B cell (primary cell): ENCODE measurements at places on chromosomes 3 and 15. TPM values are rescaled to one million over a fixed set of nuclear protein-coding genes. Genes with fewer than 3 reads are reported as not detected.

The ADAMTS9 gene
- polyA plus RNA-seq = 0.03 TPM in 1 of 2 replicates, not detected in the other

The ADIPOQ gene
- not detected in 2 replicates for polyA plus RNA-seq

The SLC51A gene
- polyA plus RNA-seq = not detected in 2 replicates

The CORO2B gene
- polyA plus RNA-seq = 9.5 and 24.9 TPM in 2 replicates

The CAND2 gene
- polyA plus RNA-seq = 0.34 and 1.4 TPM in 2 replicates

GRCh38 chr3:2526926-2527325, 428.3 kb downstream of the CNTN4 start:
- DNase-seq = no peak

DNA sequence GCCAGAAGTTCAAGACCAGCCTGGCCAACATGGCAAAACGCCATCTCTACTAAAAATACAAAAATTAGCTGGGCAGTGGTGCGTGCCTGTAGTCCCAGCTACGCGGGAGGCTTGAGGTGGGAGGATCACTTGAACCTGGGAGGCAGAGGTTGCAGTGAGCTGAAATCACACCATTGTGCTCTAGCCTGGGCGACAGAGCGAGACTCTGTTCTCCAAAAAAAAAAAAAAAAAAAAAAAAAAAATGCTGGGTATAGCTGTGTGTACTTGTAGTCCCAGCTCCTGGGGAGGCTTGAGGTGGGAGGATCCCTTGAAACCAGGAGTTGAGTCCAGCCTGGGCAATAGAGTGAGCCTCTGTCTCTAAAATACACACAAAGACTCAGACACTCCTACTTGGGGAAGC, 32.0 kb downstream of the PPP1R2 start:
- DNase-seq = peak; percentile 14

GRCh38 chr15:85582131-85583079, 202.0 kb downstream of the AKAP13 start:
- peak; percentile 78 for DNase-seq

GRCh38 chr3:24365168-24365567, 129.5 kb downstream of the THRB start:
- DNase-seq = no peak

GRCh38 chr3:183324083-183324482, 71.0 kb downstream of the B3GNT5 start:
- DNase-seq = no peak

DNA sequence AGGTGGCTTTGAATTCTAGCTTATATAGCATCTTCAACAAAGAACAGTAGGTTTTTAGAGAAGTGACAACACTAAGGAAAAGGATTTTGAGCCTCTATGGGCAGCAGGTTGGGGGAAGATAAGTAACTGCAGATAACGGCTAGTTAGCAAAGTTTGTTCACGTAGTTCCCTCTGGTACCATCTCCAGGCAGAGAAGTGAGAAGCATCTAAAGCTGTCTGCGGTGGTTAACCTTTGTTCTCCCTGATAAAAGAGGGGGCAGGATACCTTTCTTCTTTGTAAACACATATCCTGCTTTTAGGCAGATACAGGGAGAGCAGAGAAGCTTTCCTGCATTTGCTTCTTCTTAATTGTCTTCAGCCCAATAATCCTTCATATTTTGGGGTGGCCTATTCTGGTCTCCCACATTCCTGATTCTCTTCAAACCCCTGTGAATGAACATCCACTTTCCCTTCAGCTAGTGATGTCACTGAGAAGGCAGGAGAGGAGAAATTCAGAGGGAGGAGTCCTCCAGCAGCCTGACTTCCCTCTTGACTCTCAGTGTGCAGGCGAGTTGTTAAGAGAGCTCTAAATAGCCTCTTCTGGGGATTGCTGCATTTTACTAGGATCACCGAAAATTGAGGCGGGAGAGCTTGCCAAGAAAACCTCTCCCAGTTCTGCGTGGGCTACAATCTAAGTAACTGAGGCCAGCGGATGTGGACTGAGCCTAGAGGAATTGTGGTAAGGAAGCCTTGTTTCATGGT, 393.7 kb upstream of the C2CD4B start:
- DNase-seq = no peak

- no peak for DNase-seq
Observed at GRCh38 chr15:76164602-76165001, 104.8 kb downstream of the TMEM266 start.

DNA sequence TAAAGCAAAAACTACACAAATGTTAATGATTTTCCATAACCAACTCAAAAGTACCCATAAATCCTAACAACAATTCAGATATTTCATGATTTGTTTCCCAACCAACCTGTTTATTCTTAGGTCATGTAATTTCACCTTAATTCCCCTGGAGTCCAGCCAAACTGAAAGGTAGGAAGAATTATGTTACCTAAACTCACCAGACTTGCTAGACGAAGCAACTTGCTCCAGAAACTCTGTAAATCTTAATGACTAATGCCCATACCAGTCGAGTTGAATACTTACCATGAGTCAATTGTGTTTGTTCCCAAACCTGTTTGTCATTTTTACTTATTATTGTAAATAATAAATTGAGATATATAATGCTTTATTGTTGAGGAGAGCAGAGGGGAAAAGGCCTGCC, 1030.0 kb downstream of the TBL1XR1 start:
- DNase-seq = no peak

DNA sequence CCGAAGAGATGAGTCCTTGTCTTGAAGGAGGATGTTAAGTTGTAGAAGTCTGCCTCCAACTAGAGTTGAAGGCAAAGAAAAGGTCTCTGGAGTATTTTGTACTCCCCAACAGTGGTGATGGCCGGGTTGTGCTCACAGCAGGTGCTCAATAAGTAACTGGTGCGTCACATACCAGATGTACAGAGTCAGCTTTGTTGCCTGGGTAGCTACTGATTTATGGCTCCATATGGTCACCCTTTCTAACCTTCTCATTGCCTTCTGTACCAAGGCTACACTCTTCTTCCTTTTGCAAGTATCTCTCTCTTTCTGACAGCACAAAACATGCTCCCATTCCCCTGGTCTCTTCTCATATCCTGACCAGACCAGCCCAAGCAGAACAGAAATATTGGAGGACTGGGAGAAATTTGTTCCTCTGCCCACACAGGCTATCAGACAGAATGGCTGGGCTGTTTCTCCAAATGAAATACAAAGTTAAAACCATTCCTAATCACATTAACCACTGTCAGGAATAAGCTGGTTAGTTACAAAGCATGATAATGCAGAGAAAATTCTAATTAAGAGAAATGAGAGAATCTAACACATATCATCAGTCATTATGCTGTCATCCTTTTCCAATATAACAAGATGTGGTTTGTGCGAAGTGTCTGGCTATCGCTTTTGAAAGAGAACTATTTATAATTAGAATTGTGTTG, 150.1 kb upstream of the LRRN1 start:
- DNase-seq = no peak

DNA sequence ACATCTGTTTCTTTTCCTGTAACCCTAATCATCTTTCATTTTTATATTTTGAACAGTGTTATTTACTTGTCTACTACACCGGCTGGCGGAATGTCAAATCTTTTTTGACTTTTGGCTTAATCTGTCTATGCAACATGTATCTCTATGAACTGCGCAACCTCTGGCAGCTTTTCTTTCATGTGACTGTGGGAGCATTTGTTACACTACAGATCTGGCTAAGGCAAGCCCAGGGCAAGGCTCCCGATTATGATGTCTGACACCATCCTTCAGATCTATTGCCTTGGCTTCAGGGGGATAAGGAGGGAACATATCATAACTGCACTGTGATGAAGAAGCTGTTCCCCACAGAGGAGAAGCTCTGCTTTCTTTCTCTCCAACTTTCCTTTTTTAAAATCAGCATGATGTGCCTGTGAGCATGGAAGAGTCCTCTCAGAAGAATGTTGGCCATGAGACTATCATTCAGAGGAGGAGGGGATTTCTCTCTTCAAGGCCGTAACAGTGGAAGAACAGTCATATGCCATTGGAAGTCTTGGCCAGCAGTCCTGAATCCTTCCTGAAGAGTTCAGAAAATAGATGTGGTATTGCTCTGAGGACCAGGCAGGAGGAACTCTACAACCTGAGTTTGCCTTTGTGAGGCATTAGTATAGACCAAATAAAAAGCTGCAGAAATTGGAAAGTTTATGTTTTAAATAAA, 69.9 kb downstream of the SEC22A start:
- DNase-seq = no peak

DNA sequence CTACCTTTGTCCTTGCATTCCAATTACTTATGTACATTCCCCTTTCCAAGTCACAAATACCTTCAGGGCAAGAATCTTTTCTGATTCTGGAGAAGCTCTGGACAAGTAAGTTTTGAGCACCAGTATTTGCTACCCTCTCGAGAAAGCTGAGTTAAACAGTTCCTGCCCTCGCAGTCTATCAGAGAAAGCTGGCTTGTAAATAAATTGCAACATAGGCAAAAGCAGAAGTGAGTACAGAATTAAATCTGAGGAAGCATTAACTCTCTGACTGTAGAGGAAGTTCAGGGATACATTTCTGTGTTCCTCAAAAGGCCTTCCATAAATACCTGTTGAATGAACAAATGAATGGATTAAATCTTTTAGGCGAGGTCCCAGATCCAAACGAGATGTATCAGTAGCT, 1.2 kb downstream of the OSBPL11 start:
- peak; percentile 68 for DNase-seq

GRCh38 chr3:88010810-88011209, 48.0 kb downstream of the CGGBP1 start:
- no peak for DNase-seq

DNA sequence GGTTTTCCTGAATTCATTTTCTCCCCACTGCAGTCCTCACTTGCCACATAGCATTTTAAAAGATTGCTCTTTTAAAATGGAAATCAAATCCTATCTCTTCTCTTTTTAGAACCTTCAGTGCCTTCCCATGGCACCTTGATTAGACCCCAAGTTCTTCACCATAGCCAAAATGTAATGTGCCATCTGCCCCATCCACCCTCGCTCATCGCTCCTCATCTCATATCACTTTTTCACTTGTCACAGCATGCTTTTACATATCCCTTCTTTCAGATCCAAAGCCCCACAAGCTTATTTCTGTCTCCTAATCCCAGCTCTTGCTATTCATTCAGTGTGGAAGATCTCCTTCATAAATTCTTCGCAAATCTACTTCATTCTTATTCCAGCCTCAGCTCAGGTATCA, 161.7 kb downstream of the CD47 start:
- no peak for DNase-seq

DNA sequence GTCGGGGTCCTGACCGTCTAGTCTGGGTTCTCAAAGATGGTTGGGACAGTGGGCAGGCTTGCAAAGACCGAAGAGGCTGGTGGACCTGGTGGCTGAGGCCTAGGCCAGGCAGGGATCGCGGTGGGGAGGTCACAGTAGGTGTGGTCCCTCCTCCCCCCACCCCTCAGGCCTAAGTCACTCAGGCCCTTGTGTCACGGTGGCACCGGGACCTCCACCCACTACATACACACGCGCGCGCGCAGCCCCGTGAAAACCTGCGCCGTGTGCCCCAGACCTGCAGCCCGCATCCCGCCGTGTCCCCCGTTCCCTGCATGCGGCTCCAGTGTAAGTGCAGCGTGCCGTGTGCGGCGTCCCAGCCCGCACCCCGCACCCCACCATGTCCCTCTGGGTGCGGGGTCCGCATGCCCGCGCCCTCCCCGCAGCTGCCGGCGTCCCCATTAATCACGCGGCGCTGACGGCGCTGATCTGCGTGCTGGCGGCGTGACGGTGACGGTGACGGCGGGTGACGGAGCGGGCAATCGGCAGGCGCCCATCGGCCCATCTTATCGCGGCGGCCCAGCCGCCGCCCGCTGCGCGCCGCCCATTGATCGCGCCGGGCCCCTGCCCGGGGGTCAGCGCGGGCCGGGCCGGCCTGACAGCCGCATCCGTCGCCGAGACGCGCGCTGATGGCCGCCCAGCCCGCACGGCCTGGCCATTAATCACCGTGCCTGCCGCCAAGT, 24.4 kb downstream of the SEC61A1 start:
- DNase-seq = peak; percentile 75

- DNase-seq = no peak
Observed at GRCh38 chr15:69570454-69570853, 117.8 kb downstream of the RPLP1 start.

- DNase-seq = no peak
Observed at GRCh38 chr15:40776537-40777141, 6.9 kb downstream of the C15orf62 start.
